ENCODE measurements at places on chromosomes 12 and 14. TPM values are rescaled to one million over a fixed set of nuclear protein-coding genes. Genes with fewer than 3 reads are reported as not detected.

DNA sequence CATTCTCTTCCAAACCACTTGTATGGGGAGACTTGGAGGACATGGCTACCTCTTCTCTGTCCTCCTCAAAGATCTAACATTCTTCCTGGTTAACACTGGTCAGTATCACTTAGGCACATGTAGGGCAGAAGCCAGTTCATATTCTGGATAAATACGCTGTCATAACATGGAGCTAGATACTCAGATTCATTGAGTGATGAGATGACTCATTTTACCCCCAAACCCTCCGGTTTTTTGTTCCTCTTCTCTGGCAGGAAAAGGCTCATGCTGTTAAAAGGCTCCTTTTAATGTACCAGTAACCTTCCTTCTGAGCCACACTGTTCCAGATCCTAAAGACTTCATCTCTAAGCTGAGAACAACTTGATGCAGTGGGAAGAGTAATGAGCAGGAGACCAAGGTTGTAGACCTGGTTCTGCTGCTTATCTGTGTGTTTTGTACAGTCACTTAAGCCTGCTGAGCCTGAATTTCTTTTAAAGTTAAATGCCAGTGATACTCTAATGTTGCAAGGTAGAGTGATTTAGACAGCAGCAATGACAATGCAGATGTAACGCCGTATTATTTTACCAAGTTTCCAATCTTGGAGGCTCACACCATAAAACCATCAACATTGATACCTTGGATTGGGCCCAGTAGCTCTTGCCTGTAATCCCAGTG is 57.3 kb upstream of the ELK3 start:
- H3K27ac ChIP-seq = no peak overlapping the region
- peaks cover 24% of the 10 kb centered on the region for H3K4me1 ChIP-seq
- peaks cover 4% of the 10 kb centered on the region for H3K27me3 ChIP-seq
- H3K4me3 ChIP-seq = no peak overlapping the region
- DNase-seq = no peak

DNA sequence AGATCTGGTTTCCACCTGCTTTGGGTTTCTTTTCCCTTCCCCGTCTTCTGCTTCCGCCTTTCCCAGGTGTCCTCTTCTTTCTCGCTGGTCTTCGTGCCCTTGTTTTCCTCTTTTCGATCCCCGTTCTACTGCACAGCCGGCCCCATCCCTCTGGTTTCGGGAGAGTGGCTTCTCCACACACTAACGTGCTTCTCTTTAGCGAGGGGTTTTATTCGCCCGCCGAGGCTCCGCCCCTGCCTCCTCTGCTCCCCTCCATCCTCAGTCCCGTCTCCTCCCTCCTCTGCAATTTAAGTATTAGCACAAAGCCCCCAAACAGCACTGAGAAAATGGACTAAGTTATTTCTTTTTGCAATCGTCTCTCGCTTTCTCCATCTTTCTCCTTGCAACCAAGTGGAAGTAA is at the start of gene SLC7A8:
Gene SLC7A8 (minus strand): TSS at position 182 of the 400 bp plus-strand sequence. CDS start 746 bp downstream, outside the sequence.
- no peak within 1 kb of the TSS for H3K27ac ChIP-seq
- no peaks in the 10 kb centered on the region for H3K36me3 ChIP-seq
- H3K27me3 ChIP-seq = peaks cover 29% of the 10 kb centered on the region
- no peak for DNase-seq
- peaks cover 2% of the 10 kb centered on the region for H3K4me1 ChIP-seq

DNA sequence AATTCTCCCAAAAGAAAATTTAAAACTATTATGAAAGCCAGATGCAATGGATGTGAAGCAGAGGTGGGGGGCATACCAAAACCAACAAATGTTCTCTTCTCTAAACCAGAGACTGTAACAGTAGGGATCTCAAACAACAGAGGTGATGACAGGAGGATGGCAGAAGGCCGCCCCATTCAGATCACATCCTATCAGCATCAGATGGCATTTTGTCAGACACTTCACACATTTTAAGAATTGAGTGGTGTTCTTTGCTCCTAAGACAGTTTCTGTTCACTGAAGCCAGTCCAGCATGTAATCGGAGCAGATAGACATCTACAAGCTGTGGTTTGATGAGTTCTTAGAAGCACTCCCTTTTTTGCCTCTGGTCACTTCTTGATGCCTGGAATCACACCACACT is 59.6 kb upstream of the SRRM4 start:
- H3K4me3 ChIP-seq = no peak overlapping the region
- no peak for DNase-seq
- H3K27ac ChIP-seq = no peak overlapping the region
- no peaks in the 10 kb centered on the region for H3K4me1 ChIP-seq
- H3K27me3 ChIP-seq = no peaks in the 10 kb centered on the region

GRCh38 chr12:49130151-49131050 is 794 bp downstream of the TUBA1B start:
- peaks cover 54% of the 10 kb centered on the region for H3K4me1 ChIP-seq
- H3K36me3 ChIP-seq = peaks cover 50% of the 10 kb centered on the region
- peak overlapping the region; percentile 97 for H3K27ac ChIP-seq
- H3K4me3 ChIP-seq = peak overlapping the region; percentile 96
- no peaks in the 10 kb centered on the region for H3K27me3 ChIP-seq
- peak; percentile 92 for DNase-seq

DNA sequence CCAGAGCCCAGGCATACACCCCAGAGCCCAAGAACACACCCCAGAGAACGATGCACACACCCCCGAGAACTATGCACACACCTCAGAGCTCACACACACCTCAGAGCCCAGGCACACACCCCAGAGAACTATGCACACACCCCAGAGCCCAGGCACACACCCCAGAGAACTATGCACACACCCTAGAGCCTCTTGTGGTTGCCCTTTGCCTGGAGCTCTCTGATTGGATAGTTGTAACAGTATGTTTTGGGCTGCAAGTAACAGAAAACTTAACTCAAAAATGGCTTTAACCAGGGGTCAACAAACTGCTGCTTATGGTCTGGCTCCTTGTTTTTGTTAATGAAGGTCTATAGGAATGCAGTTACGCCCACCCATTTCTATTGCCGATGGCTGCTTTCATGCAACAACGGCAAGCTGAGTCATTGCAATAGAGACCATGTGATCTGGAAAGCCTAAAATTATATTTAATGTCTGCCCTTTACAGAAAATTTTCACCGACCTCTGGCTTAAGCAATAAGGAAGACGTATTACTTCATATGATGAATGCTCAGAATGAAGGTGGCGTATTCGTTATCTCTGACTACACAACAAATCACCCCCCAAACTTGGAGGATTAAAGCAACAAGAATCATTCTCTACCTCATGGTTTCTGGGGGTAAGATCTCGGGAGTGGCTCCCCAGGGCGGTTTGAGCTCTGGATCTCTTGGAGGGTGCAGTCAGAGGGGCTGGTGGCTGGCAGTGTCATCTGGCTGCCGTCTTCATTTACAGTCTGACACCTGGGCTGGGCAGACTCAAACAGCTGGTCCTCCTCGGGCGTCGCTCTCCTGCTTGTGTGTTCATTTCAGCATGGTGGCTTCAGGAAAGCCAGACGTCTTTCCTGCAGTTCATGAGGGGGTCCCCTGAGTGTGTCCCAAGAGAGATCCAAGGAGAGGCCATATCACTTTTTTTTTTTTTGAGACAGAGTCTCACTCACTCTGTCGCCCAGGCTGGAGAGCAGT is 66.3 kb upstream of the NCOR2 start:
- peaks cover 5% of the 10 kb centered on the region for H3K27me3 ChIP-seq
- H3K4me3 ChIP-seq = no peak overlapping the region
- peaks cover 23% of the 10 kb centered on the region for H3K4me1 ChIP-seq
- H3K27ac ChIP-seq = no peak overlapping the region

- peaks cover 36% of the 10 kb centered on the region for H3K4me1 ChIP-seq
- H3K27me3 ChIP-seq = no peaks in the 10 kb centered on the region
- H3K36me3 ChIP-seq = peaks cover 29% of the 10 kb centered on the region
- H3K4me3 ChIP-seq = peak overlapping the region; percentile 88
- DNase-seq = no peak
These were observed 353 bp upstream of the MAPK1IP1L start for GRCh38 chr14:55051165-55051422.

Gene RIMBP2
- not detected for total RNA-seq

DNA sequence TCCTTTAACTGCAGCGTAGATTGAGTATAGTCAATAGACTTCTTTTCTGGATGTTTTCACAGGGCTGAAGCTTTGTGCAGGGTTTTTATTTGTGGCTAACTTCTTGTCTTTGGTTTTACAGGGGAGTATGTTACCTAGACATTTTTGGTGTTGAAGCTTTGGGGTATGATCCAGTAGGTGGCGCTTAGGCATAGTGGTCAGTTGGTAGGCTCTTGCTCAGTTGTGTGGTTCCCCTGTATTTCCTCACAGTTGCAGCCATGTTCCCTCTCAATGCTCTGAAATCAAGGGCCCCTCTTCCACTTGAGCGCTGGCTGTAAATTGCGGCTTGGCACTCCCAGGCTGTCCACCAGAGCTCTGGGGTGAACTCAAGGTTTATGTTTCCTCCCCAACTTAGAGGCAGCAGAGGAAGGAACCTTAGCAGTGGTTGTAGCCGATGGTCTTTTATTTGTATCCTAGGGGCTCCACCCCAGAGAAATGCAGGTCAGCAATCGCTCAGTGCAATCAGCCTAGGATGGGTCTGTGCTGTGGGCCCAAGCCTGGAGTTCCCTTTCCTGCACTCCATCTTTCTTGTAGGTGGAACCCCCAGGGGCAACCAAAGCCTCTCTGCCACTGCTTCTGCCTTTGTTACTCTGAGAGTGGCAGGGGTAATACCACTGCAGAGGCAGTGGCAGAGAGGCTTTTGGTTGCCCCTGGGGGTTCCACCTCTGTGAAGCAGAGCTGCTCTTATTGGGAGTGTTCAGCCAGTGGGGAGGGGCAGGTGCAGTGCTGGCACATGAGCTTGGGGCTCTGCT is 55.1 kb downstream of the CMAS start:
- H3K4me1 ChIP-seq = peaks cover 12% of the 10 kb centered on the region
- peak; percentile 44 for DNase-seq

GRCh38 chr14:52318062-52318461 is 4.0 kb downstream of the PTGER2 start:
- peaks cover 61% of the 10 kb centered on the region for H3K4me1 ChIP-seq
- H3K27me3 ChIP-seq = peaks cover 5% of the 10 kb centered on the region
- H3K27ac ChIP-seq = peak overlapping the region; percentile 97

Gene SELPLG
- total RNA-seq = 301 TPM

All from activated CD4-positive, alpha-beta memory T cell treated with anti-CD3 and anti-CD28 coated beads, Interleukin-2, amount 10 ng/mL, durations not matched to agents 7 days and 5 days (primary cell).